GM04504 (cell line): ENCODE measurements at places on chromosomes 2 and 18.
A peak's percentile ranks its signal among the peaks of the same experiment; 100 is the strongest.

GRCh38 chr2:162041485-162041884, 32.5 kb downstream of the DPP4 start:
- DNase-seq = no peak

DNA sequence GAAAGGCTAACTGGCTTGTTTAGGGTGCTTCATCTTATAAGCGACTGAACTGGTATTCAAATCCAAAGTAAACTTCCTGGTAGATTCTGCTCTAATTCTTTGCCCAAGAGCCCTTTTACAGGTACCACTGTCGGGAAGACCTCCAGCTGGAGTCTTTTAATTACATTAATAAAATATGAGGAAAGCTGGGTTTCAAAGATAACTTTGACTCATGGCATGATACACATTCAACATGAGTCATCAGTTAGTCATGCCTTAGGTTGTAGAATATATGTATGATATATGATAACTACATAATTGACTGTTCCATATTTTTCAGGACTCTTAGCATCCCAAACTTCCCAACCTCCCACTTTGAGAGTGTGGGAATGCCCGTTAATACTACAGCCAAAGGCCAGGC, 32.3 kb downstream of the ZCCHC2 start:
- DNase-seq = no peak

DNA sequence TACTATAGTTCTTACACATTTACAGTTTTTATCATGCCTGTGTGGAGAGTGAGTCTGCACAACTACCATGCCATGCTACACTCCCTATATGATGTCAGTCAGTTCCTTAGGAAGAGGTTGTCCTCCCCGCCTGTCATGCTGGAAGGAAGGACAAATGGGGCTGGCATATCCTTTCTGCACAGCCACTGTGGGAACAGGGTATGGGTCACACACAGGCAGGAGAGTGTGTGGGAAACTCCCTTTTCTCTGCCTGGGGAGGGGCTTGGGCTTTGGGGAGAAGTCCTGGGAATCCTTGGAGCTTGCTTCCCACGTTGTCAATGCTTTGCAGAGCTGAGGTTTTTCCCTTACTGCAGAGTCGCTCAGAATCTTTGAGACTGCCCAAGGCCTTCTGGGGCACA, 232.1 kb downstream of the PRKCE start:
- DNase-seq = no peak

GRCh38 chr2:75288760-75289159, 89.4 kb upstream of the TACR1 start:
- no peak for DNase-seq

- no peak for DNase-seq
Observed at GRCh38 chr2:40579247-40579646, 127.4 kb upstream of the SLC8A1 start.

- DNase-seq = no peak
Observed at GRCh38 chr18:36481201-36481657, 183.7 kb downstream of the FHOD3 start.

DNA sequence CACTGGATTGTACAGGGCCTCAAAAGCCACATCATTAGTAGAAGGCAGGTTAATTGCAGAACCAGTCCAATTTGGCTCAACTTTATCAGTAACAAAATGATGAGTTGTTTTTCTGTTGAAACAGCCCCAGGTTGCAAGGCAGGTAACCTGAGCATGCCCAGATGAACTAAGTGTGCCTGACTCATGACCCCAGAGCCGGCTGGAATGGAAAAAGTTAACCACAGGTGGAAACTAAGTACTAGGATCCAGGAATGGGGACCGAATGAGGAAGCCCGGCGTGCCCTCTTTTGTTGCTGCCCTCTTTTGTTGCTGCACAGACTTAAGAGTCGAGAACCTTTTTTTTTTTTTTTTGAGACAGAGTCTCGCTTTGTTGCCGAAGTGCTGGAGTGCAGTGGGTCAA, 79.5 kb upstream of the YWHAQ start:
- no peak for DNase-seq

GRCh38 chr2:44360749-44361329, 455 bp downstream of the PREPL start:
- no peak for DNase-seq

DNA sequence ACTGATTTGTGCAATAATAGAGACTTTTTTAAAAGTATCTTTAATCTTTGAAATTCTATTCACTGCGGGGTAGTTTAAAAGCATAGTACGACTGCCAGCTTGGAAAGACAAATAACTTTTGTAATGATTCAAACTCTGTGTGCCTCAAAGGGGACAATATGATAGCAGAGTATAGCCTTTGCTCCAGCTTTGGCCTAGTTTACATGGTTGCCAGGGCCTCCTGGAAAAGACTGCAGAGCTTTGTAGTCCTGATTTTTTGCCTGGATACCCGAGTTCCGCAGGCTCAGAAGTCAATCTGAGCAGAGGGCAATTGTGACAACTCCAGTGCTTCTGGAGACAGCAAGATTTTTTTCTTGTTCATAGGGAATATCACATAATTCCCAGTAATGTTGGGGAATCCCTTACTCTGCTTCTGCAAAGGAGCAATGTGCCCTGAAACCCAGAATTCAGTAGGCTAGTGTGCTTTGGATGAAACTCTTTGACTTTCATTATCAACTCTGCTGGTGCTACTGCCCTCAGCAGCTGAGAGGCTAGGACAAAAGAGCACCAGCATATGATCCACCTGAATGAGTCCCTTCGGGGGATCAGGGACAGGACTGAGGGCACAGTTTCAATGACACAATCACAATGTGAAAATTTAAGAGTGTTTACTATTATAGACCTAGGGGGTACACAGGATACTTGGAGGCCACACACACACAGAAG, 768.1 kb downstream of the TMEM182 start:
- no peak for DNase-seq

DNA sequence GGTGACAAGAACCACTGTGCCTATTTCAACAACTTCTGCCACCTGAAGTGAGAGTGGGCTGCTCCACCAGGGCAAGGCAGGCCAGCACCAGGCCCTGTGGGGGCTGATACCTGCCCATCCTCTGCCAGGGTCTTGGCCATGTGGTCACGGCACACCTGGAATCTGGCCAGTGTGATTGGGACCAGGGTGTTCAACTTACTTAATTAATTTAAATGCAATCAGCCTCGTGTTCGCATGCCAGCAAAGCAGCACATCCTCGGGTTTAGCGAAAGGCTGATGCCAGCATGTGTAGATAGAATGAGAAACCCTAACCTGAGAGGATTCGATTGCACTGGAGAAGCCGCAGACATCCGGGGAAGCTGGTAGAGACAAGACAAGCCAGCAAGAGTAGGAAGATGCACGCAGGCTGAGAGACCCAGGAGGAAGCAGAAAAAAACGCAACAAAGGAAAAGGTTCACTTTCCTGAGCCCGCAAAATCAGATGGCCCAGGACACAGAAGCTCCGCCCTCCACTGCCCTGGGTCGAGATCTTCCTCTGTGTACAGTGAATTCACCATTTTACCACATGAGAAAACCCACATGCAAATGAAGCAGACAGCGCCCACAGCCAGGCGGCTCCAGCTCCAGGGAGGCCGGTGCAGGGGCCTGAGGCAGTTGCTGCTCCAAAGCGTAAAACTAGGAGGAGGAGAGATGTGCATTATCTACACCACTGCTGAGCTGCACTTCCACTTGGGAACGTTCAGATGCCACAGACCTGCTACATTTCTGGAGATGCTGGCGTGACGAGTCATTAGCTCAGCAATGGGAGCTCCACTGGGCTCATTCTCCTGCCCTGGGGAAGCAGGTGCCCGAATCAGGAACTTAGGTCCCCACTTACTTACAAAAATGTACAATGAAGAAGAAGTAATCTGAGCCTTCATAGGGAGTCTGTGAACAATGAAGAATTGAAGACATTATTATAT, 92.1 kb downstream of the TMEM18 start:
- no peak for DNase-seq

- DNase-seq = no peak
Observed at GRCh38 chr2:171317492-171318125, 116.2 kb downstream of the METTL8 start.

DNA sequence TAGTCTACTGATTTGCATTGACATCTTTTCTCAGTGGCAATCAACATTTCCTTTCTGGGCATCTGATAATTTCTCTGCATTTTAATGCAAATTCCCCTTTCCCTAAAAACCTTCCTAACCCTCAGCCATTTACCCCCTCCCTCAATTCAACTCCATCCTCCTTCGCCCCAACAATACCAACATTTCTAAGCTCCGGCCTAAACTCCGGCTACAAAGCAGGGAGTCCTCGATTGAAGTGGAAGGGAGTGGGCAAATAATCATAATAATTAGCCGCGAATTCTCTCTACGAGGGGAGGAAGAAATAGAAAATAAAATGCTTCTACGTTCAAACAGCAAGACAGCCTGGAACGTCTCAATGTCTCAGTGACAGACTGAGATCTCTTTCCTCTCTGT, 4.6 kb downstream of the BCL11A start:
- no peak for DNase-seq

GRCh38 chr2:231648579-231649174, 56.0 kb downstream of the TEX44 start:
- DNase-seq = no peak

GRCh38 chr2:27211241-27211942, 449 bp upstream of the ATRAID start:
- no peak for DNase-seq

DNA sequence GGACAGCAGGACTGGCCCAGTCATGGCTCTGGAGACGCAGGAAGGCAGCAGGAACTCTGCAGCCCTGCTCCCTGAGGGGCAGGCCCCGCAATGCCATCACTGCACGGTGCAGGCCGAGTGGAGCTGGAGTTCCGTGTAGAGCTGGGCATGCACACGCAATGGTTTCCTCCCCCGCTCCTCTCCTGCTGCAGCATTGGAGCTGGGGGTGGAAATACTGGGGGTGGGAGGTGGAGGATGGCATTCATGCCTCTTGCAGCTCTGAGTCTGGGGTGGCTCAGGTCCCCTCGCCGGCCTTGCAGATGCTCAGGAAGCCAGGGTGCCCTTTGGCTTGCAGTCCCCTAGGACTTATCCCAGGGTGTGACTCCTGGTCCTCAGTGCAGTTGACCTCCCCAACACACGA, 78.3 kb upstream of the ASB18 start:
- no peak for DNase-seq

DNA sequence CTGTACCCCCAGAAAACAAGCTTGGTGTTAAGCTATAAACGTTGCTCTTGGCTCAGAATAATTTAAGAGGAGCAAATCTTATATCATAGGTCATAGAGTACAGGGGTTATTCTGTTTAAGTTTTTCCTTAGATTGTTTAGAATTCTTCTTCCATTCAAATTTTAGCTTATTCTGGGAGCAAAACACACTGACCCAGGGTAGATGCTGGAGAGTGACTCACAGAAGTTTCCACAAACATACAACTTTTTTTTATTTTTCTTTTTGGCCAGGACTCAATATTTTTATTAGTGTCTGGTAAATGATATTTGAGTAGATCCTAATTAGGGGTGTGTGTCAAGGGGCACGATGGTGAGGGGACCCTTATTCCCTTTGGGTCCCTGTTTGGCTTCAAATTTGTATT, 71.5 kb upstream of the PSME4 start:
- no peak for DNase-seq

GRCh38 chr2:220127876-220128275, 500.4 kb downstream of the SLC4A3 start:
- no peak for DNase-seq

DNA sequence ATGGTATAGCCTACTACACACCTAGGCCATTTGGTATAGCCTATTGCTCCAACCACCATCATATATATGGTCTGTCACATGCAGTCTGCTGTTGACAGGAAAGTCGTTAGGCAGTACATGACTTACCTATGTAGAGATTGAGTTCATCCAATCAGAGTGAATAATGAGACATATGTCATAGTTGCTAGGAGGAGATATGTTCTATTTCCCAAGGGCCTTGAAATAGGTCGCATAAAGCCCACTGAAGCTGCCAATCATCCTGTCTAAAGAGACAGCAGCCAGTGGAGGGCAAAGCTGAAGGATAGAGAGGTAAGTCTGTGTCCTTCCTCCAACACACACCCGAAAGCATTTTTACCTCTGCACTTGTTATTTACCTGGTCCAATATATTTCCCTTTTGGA, 263.4 kb downstream of the PTPRM start:
- no peak for DNase-seq

GRCh38 chr2:143422681-143423080, 293.5 kb downstream of the ARHGAP15 start:
- no peak for DNase-seq

GRCh38 chr2:127615511-127616166, 30.3 kb upstream of the GPR17 start:
- peak; percentile 48 for DNase-seq

DNA sequence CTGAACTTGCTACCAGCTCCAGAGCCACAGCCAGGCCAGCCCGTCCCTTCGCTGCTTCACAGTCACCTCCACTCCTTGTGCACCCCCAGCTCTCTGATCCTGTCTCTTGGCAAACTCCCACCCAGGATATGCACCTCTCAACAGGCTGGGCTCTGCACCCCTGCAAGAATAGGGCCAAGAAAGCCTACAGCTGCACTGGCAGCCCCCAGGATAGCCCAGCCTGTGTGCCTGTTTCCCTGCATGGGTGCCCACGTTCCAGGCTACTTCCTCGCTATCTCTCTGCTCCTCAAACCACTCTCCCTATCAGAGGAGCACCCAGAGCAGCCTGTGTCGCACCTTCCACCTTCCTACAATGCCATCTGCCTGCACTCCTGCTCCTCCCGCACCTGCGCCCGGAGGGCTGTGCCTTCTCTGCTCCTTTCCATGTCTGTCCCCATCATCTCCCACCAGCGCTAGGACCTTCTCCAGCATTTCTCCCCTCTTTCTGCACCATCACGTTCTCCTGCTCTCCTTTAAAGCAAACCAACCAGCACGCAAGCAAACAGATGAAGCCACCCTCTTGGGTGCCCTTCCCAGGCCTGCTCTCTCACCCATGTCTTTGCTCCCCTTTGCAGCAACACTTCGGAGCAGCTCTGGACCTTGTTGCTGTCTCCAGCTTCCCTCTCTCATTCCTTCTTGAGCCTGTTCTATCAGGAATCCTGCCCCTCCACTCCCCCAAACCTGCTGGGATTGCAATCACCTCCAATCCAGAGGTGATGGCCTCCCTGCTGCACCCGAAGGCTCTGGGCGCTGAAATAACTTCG, 313.2 kb upstream of the HS6ST1 start:
- DNase-seq = no peak

DNA sequence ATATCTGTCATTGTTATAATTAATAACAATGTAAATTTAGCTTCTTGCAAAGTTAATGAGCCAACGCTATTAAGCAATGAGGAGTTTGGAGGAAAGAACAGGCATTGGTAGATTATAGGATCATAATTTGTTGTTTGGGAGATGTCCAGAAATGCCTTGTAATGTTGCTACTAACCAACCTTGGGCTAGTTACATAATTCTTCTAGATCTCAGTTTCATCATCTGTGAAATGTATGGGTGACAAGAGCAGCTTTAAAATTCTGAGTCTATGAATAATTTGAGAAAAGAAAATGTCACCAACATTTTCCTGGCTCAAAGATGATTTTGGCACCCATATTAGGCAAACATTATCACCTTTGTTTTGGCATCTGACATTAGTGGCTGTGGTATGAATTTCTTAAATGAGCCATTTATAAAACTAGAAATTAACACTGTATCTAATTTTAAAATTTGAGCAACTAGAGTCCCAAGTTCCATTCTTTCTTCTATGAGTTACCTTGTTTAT, 2.9 kb downstream of the TMEM178A start:
- no peak for DNase-seq
